ENCODE measurements at places on chromosomes 6 and 20.

DNA sequence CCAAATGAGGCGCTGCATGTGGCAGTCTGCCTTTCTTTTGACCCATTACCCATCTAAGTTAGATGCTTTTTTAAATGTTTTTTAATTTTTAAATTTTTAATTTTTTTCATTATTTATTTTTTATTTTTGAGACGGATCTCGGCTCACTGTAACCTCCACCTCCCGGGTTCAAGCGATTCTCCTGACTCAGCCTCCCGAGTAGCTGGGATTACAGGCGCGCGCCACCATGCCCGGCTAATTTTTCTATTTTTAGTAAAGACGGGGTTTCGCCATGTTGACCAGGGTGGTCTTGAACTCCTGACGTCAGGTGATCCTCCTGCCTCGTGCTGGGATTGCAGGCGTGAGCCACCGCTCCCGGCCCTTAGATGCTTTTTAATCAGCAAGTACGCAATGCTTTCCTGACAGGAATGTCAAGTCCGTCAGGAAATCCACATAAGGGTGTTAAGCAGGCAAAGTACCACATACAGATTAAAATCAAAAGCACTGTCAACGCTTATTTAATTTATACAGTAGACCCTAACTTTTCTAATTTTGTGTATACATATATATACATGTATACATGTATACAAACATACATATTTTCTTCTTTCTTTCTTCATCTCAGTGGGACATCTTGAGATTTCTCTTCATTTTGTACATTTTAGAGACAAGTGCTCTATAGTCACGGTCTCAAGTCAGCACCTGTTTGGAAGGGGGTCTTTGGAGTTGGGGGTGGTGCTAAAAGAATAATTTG is 995 bp upstream of the GSTA4 start:
- no peak for DNase-seq
- peaks cover 47% of the 10 kb centered on the region for H3K4me1 ChIP-seq
- H3K27me3 ChIP-seq: peaks cover 11% of the 10 kb centered on the region
- peak overlapping the region; percentile 88 for H3K4me3 ChIP-seq
- H3K36me3 ChIP-seq: peaks cover 14% of the 10 kb centered on the region

GRCh38 chr20:6580486-6580885 is 187.0 kb upstream of the BMP2 start:
- no peak overlapping the region for H3K4me3 ChIP-seq
- no peak for DNase-seq
- no peaks in the 10 kb centered on the region for H3K4me1 ChIP-seq
- H3K36me3 ChIP-seq: no peaks in the 10 kb centered on the region
- H3K27ac ChIP-seq: no peak overlapping the region

DNA sequence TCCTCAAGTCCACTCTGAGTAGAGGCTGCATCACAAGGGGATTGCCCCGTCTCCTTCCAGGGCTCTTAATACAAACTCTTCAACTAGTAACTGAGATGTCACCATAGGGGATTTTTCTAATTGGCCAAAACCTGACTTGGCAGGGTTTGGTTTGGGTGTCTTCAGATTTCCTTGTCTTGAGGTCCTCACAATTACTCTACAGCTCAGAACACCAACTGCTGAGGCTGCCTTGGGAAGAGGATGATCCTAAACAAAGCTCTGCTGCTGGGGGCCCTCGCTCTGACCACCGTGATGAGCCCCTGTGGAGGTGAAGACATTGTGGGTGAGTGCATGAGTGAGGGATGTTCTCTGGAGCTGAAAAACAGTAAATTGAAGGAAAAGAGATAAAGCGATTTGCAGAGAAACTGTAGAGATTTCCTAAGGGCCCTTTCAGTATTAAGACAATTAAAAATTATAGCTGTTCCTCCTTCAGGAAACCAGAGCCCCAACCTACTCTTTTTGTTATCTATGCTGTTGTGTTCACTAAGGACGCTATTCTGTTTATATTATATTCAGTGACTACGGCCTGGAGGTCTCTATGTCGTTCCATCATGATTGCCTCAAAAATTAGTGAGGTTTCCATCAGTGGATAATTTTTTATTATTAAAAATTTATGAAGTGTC is at the start of gene HLA-DQA1:
TSS of gene HLA-DQA1 (plus strand) at position 188 of the 662 bp plus-strand sequence. CDS start at position 241, 53 bp downstream.
- peaks cover 2% of the 10 kb centered on the region for H3K36me3 ChIP-seq
- H3K4me3 ChIP-seq: peak within 1 kb of the TSS; percentile 83
- H3K4me1 ChIP-seq: peaks cover 46% of the 10 kb centered on the region
- peaks cover 16% of the 10 kb centered on the region for H3K27me3 ChIP-seq
- peak within 1 kb of the TSS; percentile 73 for H3K27ac ChIP-seq

- H3K27ac ChIP-seq: no peak overlapping the region
- H3K27me3 ChIP-seq: peaks cover 2% of the 10 kb centered on the region
- peaks cover 2% of the 10 kb centered on the region for H3K36me3 ChIP-seq
- no peak for DNase-seq
- H3K4me3 ChIP-seq: no peak overlapping the region
These were observed 49.4 kb upstream of the IRF4 start for GRCh38 chr6:341914-342831.

All from activated T-helper 1 cell treated with anti-CD3 and anti-CD28 coated beads, Interleukin-12 subunit alpha, Interleukin-12 subunit beta, Interleukin-2, Interleukin-4 antibody, amounts not matched to agents 30 ng/mL and 10 ng/mL and 1 ng/mL, durations not matched to agents 14 hours and 24 hours and 36 hours (primary cell).